ENCODE measurements at places on chromosomes 4 and X.

DNA sequence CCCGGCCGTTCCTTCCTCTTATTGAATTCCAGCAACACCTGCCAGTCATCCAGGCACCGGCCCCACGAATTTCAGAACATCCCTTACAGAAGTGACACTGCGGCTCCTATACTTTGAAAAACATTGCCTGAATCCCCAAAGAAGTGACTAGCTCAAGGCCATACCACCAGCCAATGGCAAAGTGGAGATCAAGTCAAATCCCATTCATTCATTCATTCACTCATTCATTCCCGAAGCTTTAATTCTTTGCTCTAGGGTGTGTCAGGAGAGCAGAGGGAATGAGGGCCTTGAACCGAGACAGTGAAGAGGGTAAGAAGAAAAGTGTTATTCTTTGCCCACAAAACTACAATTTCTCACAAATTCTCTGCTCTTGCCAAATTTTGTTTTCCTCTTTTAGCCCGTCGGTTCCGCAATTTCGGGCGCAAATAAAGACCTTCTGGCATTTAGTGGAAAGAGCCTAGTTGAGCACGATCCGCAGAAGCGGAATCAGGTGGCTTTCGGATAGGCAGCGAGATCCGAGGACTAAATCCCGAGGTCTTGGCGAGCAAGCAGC, 824 bp upstream of the HMGB3 start:
- no peak for DNase-seq

DNA sequence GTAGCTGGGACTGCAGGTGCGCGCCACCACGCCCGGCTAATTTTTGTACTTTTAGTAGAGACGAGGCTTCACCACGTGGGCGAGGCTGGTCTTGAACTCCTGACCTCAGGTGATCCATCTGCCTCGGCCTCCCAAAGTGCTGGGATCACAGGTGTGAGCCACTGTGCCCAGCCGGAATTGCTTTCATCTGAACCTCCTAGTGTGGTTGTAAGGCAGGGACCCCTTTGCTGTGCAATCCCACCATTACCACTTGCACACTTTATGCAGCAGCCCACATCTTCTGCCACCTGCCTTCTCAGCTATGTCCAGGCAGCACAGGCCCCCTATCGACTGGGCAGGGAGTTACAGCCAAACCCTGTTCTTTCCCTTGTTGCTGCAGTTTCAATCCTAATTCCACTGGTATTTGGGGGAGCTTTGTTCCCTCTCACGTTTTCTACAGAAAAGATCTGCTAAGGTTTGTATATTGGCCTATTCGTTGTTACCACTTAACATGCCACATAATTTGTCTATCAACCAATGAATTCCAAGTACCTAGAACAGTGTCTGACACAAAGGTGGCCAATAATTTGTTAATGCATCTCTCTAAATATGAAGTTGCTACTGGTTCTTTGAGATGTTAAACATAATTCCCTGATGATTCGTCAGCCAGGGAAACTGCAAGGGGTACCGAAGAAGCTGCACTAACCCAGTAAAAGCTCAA, 6.5 kb downstream of the RPL39 start:
- DNase-seq, result peak; percentile 44

- no peak for DNase-seq
These were observed 128.3 kb downstream of the MANBA start for GRCh38 chr4:102632241-102633065.

DNA sequence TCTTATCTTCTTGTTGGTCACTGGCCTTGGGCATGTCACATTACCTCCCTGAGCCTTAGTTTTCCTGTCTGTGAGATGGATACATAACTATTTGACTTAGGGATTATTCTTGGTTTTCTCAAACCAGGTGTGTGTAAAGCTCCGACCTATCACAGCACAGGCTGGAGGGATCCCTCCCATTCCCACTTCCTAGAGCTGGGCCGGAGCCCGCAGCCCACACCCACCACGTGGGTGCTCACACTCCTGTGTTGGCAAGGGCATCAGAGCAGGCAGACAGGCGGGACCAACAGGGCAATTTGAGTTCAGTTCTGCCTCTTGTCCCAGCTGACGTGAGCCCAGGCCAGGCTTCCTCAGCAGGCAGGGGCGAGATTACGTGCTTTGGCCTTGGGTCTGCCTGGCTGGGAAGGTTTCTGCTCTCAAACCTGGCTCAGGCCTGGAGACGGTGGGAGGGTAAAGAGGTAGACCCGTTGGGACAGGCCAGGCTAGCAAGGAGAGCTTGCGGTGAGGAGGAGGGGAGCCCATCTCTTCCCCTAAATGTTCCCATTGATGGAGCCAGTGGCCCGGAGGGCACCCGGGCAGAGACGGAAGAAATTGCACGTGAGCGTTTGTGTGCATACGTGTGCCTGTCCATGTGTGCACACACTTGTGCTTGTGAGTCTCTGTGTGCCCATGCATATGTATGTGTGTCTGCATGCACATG, 734 bp upstream of the SH3TC1 start:
- no peak for DNase-seq

DNA sequence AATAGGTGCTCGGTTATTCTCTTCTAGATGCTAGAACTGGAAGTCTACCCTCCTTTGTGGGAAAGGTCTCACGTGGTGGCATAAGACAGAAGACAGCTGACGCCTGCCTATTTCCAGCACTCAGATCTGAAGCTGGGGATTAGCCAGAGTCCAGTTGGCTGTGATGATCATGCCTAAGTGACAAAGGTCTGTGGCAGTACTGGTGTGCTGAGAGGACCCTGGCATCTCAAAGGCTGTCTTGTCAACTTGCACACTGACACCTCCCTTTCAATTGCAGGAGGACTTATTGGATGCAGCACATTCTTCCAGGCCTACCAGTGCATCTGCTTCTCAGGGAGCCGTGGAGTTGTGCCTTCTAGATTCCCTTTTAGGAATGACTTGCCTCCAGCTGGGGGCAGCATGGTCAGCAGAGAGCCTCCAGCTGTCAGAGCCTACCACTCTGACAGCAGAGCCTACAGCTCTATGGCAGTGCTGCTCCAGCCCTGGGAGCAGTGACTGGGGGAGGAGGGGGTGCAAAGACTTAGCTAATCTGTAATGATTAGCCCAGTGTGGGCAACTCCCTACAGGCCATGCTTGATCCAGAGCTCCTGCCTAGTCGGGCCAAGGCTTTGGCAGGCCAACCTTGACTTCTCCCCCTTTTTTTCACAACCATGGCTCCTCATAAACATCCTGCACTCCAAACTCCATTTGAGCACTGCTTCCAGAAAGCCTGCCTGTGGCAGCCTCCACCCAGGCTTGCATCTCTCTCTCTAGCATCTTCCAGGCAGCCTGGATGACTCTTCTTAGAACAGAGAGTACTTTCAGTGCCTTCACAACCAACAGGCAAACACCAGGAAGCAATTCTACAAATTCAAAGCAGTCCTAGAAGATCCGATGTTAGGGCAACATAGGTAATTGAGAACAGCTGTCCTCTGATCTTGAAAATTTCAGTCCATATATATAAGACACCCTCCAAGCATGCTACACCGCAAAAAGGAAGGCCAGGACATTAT, 13.8 kb upstream of the FGFBP2 start:
- no peak for DNase-seq

GRCh38 chrX:151985955-151986354, 11.5 kb upstream of the GABRE start:
- DNase-seq, result no peak

DNA sequence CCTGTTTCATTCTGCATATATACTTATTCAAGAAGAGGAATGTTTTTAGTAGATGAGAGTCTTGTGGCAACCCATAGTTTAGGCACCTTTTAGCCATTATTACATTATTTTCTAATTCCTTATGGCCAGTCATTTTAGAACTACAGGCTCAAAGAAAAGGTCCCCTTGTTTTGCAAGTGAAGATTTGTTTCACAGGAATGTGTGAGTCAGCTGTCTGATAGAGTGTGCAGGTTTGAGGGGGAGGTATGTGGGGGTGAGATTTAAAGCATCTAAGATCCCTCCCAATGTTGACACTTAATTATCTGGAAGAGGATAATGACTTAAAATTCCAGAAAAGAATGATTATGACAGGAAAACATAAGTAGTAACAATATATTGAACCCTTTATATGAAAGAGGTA, 495.6 kb downstream of the KCNIP4 start:
- no peak for DNase-seq

DNA sequence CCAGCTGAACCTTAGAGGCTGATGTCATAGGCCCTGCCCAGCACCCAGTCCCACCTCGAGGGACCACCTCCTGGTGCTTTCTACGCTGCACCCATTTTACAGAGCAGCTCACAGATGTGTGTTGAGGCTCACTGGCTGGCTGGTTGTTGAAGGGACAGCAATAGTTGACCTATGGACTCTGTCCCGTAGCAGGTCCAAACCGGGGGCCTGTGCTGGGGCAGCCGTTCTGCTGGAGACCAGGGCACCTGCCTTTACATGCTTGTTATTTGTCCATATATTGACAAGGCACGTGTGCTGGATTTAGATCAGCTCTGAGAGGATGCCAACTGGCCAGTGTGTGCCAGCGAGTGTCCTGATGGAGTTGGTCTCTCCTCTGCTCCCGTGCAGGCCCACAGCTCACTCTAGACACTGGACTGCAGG, 58.1 kb downstream of the TNIP2 start:
- DNase-seq, result no peak

DNA sequence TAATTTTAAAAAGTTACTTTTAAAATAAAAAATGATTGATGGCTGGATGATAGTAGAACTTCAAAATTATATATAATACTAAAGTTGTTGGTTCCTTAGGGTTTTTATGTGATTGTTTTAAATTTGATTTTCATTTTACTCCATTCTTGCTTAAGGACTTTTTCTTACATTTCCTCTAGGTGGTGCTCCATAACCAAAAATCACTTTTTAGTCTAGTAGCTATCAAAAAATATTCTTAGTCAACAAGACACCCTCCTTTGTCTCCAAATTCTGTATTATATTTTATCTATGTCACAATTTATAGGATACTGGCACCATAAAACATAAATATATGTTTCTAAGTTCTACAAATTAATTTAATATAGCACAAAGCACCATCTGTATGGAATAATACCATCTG, 67.2 kb upstream of the BRWD3 start:
- no peak for DNase-seq

DNA sequence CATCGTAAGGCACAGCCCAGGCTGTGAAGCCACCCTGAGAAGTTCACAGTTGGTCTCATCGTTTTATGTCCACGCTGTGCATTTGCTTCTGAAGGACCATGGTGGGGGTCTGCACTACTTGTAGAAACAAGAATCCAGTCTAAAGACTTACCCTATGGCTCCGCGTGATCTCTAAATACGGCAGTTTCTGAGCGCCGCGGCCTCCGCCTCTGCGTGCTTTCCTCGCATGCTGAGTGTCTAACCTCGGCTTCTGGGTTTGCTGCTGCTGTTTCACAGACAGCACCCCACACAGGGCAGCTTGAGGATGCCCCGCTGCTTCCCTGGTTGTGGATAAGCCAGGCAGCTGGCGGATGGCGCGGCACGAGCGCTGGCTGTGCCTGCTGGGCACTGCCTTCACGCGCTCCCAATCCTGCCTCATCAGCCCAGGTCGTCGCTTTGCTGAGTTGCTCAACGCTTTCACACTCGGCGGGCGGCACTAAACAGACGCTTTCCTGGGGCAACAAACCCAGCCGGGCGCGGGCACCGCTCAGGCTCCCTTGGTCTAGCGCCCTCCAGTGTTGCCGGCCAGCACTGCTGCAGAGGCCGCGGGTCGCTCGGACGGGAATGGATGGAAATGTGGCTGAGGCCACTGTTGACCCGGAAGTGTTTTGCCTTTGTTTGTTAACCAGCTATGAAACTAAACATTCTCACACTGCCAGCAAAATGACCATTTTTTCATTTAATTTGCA, 39.2 kb downstream of the FGFRL1 start:
- DNase-seq, result no peak

DNA sequence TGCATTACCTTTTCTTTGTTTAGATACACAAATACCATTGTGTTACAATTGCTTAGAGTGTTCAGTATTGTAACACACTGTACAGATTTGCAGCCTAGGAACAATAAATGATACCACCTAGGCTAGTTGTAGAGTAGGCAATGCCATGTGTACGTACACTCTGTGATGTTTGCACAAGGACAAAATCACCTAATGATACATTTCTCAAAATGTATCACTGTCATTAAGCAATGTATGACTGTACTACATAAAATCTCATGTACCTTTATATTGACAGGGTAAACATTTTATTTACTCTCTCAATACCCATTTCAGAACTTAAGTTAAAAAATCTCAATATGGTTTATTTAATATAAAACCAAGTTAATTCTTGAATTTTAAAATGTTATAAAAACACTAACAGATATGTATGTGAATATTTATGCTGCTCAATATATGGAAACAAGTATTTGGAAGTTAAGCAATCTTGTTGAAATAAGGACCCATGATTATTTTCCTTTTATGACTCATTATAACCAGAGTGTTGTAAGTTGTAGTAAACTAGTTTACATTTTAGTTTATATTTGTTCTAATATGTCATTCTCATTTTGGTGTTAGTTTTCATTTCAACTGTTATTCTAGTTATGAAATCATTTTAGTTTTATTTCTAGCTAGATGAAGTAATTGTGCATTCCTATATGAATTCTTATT, 409.2 kb downstream of the TLL1 start:
- DNase-seq, result no peak

DNA sequence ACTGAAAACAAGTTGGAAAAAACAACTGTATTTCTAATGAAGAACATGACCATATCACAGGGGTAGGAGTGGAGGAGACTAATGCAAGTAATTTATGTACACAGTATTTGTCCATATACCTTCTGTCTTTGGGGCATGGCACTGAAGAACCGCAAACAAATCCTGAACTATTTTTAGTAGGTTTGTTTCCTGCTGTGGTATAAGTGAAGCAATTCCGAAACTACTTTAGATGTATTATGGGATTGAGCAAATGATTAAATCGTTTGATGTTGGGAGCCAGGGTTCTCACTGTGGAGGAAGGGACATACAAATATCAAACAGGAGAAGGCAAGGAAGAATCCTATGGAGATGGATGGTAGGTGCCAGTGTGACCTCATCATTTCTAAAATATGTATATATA, 18.9 kb upstream of the SH3KBP1 start:
- DNase-seq, result no peak

DNA sequence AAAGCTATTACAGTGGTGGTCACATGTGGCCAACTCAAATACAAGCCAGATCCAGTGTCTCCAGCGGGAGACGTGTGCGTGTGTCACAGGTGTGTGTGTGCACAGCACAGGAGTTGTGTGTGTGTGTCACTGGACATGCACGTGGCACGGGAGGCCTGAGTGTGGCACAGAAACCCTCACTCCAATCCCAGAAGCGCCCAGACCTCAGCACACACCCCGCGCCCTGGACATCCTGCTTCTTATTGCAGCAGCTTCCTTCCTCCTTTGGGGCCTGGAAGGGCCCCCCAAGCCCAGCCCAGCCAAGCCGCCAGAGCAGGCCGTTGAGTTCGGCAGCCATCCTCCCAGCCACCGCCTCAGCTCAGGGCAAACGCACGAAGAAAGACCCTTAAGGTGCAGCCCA, 37.9 kb downstream of the ACOX3 start:
- no peak for DNase-seq

GRCh38 chr4:77652237-77652897, 46.7 kb downstream of the CXCL13 start:
- DNase-seq, result no peak
